ENCODE measurements at places on chromosomes 6 and 20. TPM values are rescaled to one million over a fixed set of nuclear protein-coding genes. Genes with fewer than 3 reads are reported as not detected.

BTNL2 gene
- not detected for total RNA-seq

DSN1 gene
- 25.2 TPM for total RNA-seq

BPIFA1 gene
- not detected for total RNA-seq

FERMT1 gene
- total RNA-seq: 0.17 TPM

COL11A2 gene
- total RNA-seq: 0.42 TPM

ZKSCAN3 gene
- 5.0 TPM for total RNA-seq

RGS17 gene
- not detected for total RNA-seq

MOCS1 gene
- 0.37 TPM for total RNA-seq

SMIM13 gene
- total RNA-seq: 11.8 TPM

CLDN20 gene
- not detected for total RNA-seq

RAD21L1 gene
- total RNA-seq: not detected

PCMT1 gene
- total RNA-seq: 85.9 TPM

OLIG3 gene
- total RNA-seq: 0.17 TPM

SDC4 gene
- total RNA-seq: 89.7 TPM

TGM2 gene
- 1.6 TPM for total RNA-seq

FKBP1C gene
- 2.0 TPM for total RNA-seq

MYL9 gene
- total RNA-seq: 0.46 TPM

SLC32A1 gene
- not detected for total RNA-seq

PTPRT gene
- not detected for total RNA-seq

LY6G5C gene
- 6.3 TPM for total RNA-seq

SIRT5 gene
- total RNA-seq: 7.7 TPM

XKR7 gene
- total RNA-seq: not detected

JAG1 gene
- total RNA-seq: 0.12 TPM

OR12D3 gene
- not detected for total RNA-seq

RAET1E gene
- total RNA-seq: not detected

C6orf132 gene
- 0.07 TPM for total RNA-seq

HS3ST5 gene
- total RNA-seq: not detected

STK38 gene
- total RNA-seq: 79.2 TPM

DYNLT2 gene
- 2.5 TPM for total RNA-seq

CALHM4 gene
- not detected for total RNA-seq

SAMD5 gene
- total RNA-seq: not detected

TMEM244 gene
- total RNA-seq: not detected

GRM1 gene
- total RNA-seq: not detected

NMBR gene
- total RNA-seq: not detected

CUL7 gene
- 12.0 TPM for total RNA-seq

BPI gene
- total RNA-seq: not detected

TAAR2 gene
- not detected for total RNA-seq

WFDC10B gene
- total RNA-seq: not detected

LSM2 gene
- total RNA-seq: 85.4 TPM

BLTP3A gene
- total RNA-seq: 11.8 TPM

PXMP4 gene
- 14.3 TPM for total RNA-seq

SLA2 gene
- 78.8 TPM for total RNA-seq

SAMD10 gene
- total RNA-seq: 45.4 TPM

RUNX2 gene
- 12.7 TPM for total RNA-seq

TTK gene
- total RNA-seq: 23.6 TPM

RWDD2A gene
- total RNA-seq: 1.4 TPM
